RCC 7860 (cell line): ENCODE measurements at places on chromosomes 4 and X.
A peak's percentile ranks its signal among the peaks of the same experiment; 100 is the strongest.

- no peak for DNase-seq
Measured at GRCh38 chr4:60857130-60857753, 342.9 kb upstream of the ADGRL3 start.

GRCh38 chr4:150600812-150601445 is 19.0 kb downstream of the MAB21L2 start:
- DNase-seq, result no peak

DNA sequence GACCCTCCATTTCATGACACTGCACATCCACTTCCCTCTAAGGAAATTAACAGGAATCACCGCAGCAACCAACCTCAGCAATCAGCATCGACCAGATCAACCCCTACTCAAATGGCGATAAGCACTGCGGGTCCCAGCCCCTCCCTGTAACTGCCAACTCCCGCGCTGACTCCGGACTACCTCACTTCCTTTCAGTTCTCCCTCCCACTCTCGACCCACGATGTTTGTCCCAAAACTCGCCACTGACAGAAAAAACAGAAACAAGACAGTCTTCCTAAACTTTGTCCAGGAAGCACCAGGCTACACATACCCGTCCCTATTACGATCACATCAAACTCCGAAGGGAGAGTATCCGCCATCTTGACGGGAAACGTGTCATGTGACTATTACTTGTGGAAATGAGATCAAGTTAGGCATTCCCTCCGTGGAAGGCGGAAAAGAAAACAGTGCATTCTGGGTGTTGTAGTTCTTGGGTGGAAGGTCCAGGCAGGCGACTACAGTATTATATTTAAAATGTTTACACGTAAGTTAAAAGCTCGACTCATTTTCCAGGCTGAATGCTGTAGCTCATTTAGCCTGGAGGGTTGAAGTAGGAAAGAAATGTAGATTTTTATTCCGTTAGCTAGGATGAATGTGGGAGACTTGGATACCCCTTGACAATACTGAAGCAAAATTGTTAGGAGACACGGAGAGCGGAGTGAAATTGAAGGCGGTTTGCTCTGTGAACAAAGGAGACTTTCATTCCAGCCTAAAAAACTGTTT is at the start of gene CHM:
TSS of gene CHM (minus strand) at position 385 of the 762 bp plus-strand sequence. CDS start at position 359, 26 bp downstream.
- DNase-seq, result peak; percentile 57

DNA sequence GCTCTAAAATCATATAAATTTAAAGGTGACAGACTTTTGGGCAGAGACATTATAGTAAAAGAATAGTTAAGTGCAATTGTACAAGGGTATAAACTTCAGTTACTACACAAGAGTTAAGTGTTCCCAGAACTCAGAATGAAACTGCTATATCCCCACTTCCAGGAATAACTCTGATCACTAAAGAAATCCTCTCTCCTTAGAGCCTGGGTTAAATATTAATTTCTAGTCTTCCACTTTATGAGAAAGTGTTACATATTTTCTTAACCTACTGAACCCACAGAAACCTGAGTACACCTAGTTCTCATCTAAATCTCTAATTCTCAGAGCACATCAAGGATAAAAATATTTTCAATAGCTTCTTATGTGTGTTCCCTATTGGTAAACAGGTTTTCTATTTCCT is 99.1 kb upstream of the USP38 start:
- DNase-seq, result no peak

DNA sequence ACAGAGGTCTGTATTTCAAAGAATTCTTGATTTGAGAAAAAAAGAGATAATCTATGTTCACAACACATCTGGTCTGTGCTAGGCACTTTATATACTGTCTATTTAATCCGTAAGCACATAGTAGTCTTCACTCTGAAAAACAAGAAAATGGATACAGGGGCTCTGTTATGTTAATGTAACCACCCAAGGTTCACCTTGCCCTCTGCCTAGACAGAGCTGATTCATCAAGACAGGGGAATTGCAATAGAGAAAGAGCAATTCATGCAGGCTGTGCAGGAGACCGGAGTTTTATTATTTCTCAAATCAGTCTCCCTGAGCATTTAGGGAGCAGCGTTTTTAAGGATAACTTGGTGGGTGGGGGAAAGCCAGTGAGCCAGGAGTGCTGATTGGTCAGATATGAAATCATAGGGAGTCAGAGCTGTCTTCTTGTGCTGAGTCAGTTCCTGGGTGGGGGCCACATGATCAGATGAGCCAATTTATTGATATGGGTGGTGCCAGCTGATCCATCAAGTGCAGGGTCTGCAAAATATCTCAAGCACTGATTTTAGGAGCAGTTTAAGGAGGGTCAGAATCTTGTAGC is 92.9 kb upstream of the TNIP3 start:
- DNase-seq, result no peak

DNA sequence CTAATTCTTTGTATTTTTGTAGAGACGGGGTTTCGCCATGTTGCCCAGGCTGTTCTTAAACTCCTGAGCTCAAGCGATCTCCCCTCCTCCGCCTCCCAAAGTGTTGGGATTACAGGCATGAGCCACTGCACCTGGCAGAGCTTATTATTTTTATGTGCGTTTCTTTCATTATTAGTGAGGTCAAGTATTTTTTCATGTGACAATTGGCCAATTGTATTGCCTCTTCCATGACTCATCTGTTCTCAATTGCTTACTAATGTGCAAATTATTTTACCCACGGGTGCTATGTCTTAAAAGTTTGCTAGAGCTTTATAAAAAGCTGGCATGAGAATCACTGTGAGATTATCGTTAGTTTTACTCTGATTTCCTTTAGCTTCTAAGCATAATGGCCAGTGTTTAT is 13.0 kb upstream of the ARX start:
- peak; percentile 4 for DNase-seq

- DNase-seq, result peak; percentile 82
Measured at GRCh38 chrX:96752781-96753180, 68.1 kb downstream of the DIAPH2 start.

DNA sequence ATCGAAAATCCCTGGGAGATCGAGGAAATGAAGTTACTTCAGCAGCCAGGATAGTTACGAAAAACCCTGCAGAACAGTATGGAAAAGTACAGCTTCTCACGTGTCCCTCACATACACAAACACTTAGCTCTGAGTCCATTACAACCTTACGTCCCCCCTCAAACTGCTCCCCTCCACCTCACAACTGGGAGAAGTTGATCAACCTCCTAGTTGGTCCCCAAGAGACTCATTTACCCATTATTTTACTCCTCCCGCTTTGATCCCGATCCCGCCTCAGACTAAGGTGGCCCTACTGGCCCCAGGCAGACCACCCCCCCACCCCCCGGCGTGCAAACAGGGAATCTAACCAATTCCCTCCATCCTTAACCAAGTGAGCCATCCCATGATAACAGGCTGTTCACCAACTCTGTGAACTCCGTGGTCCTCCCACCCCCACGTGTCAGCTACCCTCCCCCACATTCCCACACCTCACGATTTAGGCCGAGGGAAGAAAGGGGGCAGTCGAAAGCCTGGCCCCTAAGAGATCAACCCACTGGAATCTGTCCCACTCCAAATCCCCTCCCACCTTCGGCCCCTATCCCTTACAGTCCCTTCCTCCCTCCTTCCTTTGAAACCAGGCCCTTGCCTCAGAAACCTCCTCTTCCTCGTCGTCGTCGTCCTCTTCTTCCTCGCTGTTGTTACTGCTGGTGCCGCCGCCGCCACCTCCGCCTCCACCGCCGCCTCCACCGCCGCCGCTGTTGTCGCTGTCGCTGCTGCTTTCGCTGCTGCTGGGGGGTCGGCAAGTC is 755 bp downstream of the ANKRD17 start:
- peak; percentile 16 for DNase-seq

DNA sequence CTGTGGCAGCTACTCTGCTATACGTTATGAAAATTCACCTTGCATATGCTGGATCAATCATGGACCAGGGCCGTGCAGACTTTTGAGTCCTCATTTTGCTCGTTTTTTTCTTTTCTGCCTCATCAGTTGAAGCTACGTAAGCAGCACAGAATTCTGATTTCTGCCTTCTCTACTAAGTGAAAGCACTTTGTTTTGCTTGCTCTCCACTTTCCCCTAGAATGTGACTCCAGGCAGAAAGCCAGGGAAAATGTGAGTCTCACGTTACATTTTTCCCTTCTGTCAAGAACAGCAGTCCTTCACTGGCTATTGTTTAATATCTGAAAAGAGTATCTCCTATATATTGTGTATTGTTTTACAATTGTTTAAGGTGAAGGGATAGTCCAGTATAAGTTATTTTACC is 1840.1 kb downstream of the PCDH7 start:
- DNase-seq, result no peak

DNA sequence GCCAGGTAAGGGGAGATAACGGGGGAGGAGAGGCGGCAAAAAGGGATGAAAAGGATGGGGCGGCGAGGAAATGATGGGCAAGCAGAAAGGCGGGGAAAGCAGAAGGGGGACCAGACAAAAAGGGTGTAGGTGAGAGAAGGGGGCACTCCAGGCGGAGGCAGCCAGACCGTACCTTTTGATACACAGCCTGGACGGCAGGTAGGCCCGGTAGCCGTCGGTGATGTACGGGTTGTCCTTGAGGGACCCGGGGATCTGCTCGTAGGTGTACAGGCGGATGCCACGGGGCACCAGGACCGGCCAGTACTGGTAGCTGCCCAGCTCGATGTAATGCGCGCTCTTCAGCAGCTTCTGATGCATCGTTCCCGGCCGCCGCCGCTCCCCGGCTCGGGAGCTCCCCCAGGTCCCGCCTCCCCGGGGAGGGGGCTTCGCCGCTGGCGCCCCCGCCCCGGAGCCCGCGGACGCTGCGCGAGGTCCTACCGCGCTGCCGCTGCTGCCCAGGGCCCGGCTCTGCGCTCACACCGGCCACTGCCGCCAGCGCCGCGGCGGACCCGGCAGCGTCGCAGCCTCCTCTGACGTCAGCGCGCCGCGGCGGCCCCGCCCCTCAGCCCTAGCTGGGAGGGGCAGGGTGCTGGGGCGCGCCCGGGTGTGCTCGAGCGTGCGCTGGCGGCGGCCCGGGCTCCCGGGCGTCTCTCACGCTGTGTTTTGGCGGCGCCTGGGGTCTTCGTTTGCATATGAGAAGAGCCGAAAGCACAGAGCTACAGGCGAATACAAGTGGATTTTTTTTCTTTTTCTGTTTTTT is at the start of gene PAQR3:
TSS of gene PAQR3 (minus strand) at position 571 of the 799 bp plus-strand sequence. CDS start at position 357, 214 bp downstream.
- DNase-seq, result peak; percentile 56

DNA sequence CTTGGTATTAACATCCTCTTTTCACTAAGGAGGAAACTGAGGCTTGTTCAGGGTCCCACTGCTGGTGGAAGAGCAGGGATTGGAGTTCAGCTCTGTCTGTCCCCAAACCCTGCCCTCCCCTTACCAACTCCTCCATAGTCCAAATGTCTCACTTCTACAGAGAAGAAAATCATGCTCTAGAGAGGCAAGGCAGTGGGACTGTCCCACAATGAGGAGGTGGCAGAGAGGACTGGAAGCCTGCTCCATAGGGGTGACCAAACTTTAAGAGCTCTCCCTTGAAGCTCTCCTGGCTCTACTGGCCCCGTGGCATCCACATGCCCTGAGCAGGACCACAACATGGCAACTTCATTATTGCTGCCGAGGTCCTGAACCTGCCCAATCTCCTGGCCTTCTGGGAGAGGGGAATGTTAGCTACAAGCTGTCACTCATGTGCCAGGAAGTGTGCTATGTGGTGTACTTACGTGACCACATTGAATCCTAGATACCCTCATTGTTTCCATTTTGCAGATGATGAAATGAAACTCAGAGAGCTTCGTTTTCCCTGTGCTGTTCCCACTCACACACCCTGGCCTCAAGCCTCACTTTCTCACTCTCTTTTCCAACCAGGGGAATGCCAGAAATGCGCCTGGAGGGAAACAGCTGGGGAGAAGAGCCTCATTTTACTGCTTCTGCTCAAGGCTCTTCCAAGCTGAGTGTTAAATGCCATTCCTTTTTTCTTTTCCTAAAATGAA is 71.5 kb downstream of the ANAPC4 start:
- no peak for DNase-seq

- DNase-seq, result no peak
Measured at GRCh38 chr4:89134775-89135319, 23.5 kb downstream of the TIGD2 start.

DNA sequence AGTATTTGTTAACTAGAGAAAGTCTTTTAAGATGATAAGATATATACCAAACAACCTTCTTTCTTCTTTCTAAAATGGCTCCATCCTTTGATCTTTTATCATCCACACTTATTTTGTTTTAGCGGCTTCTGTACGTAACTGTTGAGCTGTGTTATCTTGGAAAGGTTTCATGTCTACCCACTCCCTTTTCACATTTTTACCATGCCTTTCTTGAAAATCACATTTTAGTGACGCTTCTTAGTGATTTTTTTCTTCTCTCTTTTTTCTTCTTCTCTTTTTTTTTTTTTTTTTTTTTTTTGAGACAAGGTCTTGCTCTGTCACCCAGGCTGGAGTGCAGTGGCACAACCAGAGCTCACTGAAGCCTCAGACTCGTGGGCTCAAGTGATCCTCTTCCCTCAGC is 135.1 kb downstream of the CHIC2 start:
- DNase-seq, result no peak

DNA sequence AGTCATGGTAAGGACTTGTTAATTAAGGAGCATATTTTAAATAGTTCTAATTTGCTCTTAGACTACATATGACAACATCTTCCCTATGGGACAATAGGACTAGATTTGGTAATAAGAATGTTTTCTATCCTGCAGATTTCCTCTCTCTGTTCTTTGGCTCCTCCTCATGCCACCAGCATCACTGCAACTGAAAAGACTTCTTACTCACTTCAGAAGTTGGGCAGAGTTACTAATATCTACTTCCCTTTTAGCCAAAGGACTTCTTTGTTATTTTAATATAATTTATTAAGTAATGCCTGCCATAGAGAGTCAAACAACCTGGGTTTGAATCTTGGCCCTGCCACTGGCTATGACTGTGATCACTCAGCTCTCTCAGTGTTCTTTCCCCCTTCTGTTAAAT is 16.4 kb downstream of the MMAA start:
- no peak for DNase-seq

DNA sequence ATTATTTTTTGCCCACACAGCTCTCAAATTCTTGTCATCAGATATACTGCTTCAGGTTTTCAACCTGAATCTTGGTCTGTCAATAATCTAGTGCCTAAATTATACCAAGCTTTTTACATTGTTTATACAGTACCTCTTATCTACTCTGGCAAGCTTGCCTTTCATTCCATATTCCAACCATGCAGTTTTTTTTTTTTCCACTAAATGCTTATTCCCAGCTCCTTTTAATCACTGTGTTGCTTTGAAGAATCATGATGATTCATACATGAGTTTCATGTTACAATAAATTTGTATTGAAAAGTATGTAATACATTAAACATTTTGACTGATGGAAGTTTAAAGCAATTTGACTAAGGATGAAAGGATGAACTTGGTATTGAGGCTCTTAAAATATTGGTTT is 949.0 kb downstream of the CCSER1 start:
- DNase-seq, result no peak

DNA sequence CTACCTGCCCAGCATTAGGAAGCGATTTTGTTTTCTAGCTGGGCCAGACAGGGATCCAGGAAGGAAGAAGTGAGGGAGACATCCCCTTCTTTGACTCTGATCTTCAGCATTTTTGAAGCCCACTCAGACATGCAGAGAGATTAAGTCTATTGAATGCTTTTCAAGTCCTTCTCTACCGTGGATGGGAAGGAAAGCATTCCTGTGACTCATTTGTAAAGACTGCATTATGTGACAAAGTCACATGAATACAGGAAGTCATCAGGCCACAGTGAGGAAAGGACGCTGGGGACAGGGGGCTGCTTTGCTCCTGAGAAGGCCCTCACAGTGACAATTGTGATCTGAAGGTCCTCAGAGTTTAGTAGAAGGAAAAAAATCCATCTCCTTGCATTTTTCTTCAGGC is 67.4 kb upstream of the GBA3 start:
- peak; percentile 41 for DNase-seq

- DNase-seq, result no peak
Measured at GRCh38 chrX:53318766-53319353, 37.5 kb upstream of the IQSEC2 start.

GRCh38 chr4:152968806-152969394 is 32.8 kb downstream of the FHDC1 start:
- DNase-seq, result no peak

- DNase-seq, result peak; percentile 27
Measured at GRCh38 chrX:141405853-141406492, 163.7 kb upstream of the SPANXC start.
